Stimulated activated CD8-positive, alpha-beta memory T cell treated with anti-CD3 and anti-CD28 coated beads, Interleukin-2, amount 100 ng/mL, for 1 hour (primary cell): ENCODE measurements at places on chromosomes 1 and 21.

- no peak for DNase-seq
These were observed 552.0 kb upstream of the USP24 start for GRCh38 chr1:55767171-55767570.

DNA sequence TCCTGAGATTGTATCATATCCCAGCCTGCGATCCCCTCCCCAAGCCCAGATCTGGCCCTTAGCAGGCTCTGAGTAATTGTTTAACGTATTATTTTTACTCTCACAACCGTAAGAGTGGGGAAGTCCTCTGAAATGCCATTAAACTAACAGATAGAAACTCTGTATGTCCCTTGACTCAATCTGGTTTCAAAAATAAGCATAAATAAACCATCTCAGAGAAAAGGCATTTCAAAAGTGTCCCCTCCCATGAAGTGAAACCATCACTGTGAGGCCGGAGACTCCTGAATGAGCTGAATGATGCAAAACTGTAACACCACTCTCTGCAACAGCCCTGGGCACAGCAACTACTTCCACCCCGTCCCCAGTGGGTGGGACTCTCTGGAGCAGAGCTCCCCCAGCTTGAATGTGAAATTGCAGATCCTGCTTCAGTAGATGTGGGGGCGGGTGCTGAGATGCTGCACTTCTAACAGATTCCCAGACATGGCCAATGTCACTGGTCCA is 104.1 kb downstream of the SYF2 start:
- no peak for DNase-seq

GRCh38 chr1:193487722-193488121 is 301.3 kb upstream of the B3GALT2 start:
- no peak for DNase-seq

DNA sequence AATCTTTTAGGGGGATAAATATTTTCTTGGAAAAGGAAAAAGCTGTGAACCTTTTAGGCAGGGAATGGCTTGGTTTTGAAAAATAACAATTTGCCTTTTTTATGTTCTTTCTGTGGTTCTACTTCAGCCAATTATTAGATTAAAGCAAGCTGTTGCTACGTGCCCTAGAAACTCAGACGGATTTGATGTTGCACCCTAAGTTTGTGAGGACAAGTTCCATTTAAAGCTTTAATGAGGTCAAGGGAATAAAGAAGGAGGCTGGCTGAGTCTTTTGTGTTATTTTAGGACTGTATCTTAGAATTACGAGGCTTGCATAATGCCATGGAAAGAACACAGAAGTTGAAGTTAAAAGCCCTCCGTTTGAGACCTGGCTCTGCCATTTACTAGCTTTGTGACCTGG is 216.9 kb downstream of the NUF2 start:
- no peak for DNase-seq

- DNase-seq: no peak
These were observed 235.4 kb downstream of the TPR start for GRCh38 chr1:186139701-186140100.

- no peak for DNase-seq
These were observed 7.1 kb upstream of the ZNF697 start for GRCh38 chr1:119655154-119655553.

- DNase-seq: no peak
These were observed 14.4 kb downstream of the STUM start for GRCh38 chr1:226562989-226563388.

DNA sequence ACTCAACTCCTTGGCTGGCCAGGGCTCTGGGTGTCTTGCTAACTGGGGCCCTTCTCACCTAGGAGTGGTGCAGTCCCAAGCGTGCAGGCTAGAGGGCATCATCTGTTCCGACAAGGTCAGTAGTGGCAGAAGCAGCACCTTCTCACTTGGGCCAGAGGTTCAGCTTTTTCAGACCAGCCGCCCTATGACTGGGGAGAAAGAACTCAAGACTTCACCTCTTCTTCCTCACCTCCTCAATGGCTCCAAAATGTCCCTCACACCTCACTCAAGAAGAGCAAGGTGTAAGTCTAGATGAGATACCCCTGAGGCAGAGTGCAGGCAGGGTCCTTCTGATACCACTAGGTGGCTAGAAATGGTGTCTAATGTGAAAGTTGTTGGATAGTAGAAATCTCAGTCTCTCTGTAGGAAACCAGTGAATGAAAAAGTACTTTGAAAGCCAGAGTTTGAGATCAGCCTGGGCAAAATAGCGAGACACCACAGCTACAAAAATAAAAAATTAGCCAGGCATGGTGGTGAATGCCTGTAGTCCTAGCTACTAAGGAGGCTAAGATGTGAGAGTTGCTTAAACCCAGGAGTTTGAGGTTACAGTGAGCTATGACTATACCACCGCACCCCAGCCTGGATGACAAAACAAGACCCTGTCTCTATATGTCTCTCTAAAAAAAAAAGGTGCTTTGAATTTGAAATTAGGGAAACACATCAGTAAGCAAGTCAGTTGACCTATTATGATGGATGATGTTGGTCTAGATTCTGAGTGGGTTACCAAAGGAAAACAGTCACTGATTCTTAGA is 8.6 kb upstream of the IL20 start:
- no peak for DNase-seq

DNA sequence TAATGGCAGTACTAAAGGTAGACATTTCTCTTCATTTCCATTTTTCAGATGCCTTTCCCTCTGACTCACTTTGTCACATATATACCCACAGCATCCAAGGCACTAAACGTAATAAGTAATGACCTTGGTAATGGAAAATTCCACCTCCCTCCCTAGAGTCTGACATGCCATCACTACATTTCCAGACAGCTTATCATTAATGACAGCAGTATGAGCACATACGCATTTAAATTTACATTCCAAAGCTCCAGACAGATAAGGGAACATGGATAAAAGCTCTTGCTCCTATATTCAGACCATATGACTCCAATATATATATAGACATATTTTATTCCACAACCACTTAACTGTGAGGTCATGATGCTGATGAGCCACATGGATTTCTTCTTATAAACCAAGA is 191.7 kb upstream of the GORAB start:
- DNase-seq: no peak

GRCh38 chr21:28266061-28266460 is 726.6 kb downstream of the LTN1 start:
- no peak for DNase-seq

- no peak for DNase-seq
These were observed 61.9 kb downstream of the SYF2 start for GRCh38 chr1:25170439-25170838.

GRCh38 chr21:16767201-16767600 is 745.6 kb upstream of the CXADR start:
- DNase-seq: no peak

DNA sequence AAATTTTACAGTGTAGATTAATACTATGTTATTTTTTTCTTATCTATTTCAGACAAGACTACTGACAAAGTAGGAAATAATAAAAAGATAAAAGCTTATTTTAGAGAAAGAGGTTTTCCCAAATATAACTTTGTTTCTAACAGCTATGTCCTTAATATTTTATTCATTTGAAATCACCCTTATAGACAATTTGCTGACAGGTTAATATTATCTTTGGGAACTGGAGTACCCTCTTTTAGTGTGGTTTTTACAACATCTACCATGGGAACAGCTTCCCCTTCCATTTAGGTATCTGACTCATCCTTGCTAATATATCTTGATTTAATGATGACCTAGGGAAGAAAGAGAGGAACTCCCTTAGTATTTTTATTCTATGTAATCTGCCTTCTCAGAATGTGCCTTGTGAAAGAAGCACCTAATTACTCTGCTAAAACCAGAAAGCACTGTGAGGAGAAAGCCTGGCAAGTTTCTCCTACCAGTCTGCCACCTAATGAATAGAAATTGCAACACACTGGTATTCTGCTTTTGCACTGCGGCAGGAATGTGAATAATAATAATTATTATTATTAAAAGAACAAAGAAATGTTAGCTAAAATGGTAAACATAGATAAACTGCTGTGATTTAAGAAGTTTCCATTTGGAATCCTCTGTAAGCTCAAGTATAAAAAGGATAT is 192.8 kb downstream of the PDE4B start:
- no peak for DNase-seq

- no peak for DNase-seq
These were observed 41.3 kb upstream of the BMP8B start for GRCh38 chr1:39829791-39830533.

DNA sequence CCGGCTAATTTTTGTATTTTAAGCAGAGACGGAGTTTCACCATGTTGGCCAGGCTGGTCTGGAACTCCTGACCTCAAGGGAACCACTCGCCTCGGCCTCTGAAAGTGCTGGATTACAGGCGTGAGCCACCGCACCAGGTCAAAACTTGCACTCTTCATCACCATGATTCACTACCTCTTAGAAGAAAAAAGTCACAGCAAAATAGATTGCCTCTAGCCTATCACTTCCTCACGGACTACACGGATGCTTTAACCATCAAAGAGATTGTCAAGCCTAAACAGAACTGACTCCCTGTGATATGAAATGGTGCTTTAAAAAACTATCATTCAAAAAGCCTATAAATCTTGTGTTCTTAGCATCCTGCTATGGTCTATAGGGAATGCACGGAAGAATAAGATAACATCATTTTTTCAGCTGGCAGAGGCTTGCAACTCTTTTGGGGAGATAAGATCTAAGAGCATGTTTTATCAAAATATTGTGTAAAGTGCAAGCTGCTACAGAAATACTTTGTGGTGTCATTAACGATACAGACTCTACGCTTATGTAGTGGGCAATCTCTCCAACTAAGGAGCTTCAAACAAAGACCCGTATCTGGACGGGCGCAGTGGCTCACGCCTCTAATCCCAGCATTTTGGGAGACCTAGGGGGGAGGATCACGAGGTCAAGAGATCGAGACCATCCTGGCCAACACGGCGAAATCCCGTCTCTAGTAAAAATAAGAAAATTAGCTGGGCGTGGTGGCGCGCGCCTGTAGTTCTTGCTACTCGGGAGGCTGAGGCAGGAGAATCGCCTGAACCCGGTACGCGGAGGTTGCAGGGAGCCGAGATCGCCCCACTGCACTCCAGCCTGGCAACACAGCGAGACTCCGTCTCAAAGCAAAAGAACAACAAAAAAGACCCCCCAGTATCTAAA is 966 bp downstream of the TFB2M start:
- DNase-seq: no peak

DNA sequence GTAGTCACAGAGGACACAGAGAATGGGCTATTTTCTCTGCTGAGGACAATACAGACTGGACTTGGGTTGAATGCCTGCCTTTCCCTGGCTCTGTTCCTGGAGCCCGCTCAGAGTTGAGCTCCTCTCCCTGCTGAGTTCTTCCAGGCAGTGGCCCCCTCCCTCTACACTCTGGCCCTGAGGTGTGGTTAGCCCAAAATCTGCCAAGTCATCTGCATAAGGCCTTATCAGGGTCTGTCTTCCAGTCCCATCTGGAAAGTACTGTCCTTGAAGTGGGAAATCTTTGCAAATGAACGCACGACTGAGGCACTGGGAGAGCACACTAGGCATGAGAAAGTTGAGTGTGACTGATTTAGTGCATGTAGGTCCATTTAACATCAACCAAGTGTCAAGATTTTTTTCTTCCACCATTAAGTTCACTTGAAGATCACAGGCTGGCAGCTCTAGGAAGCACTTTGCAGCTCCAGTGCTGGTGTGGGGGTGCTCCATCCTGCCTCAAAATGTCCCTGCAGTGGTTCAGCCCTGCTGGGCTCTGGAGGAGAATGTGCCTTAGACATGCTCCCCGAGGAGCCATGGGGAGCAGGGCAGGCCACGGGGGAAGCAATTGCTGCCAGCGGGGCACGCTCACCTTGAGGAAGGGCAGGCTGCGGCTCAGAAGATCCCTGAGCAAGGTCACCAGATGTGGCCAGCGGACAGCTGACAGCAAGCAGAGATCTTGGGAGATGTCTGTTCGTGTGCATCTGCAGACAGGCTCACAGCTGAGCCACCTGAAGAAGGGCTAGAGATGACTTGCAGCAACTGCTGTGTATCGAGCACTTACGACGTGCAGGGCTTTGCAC is 41.5 kb downstream of the IER5 start:
- DNase-seq: no peak

GRCh38 chr1:244444854-244445253 is 6.9 kb downstream of the ADSS2 start:
- no peak for DNase-seq

- no peak for DNase-seq
These were observed 34.6 kb downstream of the NR5A2 start for GRCh38 chr1:200062143-200062542.

- no peak for DNase-seq
These were observed 82.4 kb downstream of the FAF1 start for GRCh38 chr1:50877641-50878040.

- DNase-seq: no peak
These were observed 45.9 kb upstream of the TNFSF4 start for GRCh38 chr1:173253046-173253445.

- DNase-seq: no peak
These were observed 16.4 kb upstream of the CPLANE2 start for GRCh38 chr1:16253332-16253922.
